ENCODE measurements at places on chromosomes 5 and 9.

DNA sequence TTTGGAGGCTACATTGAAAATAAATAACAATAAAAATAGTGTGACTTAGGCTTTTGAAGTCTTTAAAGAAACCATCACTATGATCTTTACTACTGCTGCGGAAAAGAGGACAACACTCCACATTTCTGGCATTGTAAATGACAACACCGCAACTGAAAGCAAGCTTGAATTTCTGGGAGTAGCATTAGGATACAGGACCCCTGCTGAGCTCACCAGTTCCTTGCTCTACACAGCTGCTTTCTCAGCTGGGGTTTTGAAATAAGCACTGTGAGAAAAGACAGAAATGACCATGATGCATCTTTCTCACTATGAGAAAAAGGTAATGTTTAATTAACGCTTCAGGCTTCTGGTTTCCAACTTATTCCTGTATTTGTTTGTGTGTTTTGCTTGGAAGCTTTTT is 168.0 kb downstream of the TAF11L14 start:
- no peak for DNase-seq

DNA sequence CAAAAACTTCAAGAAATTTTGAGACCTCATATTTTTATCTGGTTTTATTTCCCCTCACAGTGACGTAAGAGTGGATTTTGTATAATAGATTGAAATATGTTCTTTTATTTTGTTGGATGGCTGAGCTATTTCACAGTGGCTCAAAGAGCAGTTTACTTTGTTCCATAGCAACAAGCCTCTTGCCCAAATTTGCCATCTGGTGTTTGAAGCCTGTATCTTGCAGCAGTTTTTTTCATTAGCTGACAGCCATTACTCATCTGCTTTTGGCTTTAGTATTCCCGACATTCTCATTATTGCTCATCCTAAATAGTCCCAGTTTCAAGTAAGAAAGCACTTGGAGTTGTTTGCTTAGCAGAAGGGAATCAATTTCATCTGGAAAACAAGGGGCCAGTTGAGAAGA is 36.3 kb downstream of the GDA start:
- no peak for DNase-seq

- DNase-seq: no peak
Observed at GRCh38 chr5:156971848-156972525, 9.0 kb upstream of the TIMD4 start.

DNA sequence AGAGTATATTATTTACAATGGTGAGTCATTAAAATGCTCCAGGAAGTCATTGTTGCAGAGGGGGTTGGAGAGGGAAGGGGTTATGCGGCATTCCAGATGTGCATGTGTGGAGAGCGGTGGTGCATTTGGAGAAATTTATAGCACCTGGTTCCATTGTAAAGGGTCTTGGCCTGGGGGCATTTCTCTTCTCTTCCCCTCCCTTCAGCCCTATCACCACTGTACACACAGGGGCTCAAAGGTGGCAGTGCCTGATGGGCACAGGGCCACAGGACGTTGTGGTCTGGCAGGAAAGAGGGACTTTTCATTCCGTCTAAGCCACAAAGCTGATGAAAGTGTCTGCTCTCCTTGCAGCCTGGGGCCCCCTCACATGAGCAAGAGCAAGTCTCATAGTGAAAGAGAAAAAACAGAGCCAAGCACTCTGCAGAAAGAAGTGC is 442.4 kb upstream of the ZNF462 start:
- peak; percentile 56 for DNase-seq

- no peak for DNase-seq
Observed at GRCh38 chr5:151602806-151603205, 11.7 kb upstream of the FAT2 start.

DNA sequence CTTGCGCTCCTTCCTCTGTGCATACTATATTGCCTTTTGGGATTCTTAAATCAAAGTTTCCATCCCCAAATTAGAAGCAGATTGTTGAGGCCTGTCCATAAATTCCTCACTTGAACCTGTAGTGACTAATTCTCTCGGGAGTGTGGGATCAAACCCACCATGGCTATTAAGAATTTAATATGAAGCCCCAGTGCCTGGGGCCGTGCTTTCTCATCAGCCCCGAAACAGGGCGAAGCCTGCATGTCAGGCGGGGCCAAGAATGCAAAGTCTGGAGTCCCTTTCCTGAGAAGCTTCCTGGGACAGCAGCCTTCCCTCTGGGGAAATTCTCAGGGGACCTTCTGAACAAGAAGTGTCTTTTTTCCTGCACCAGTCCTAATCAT is 29.3 kb upstream of the FAT2 start:
- DNase-seq: no peak

DNA sequence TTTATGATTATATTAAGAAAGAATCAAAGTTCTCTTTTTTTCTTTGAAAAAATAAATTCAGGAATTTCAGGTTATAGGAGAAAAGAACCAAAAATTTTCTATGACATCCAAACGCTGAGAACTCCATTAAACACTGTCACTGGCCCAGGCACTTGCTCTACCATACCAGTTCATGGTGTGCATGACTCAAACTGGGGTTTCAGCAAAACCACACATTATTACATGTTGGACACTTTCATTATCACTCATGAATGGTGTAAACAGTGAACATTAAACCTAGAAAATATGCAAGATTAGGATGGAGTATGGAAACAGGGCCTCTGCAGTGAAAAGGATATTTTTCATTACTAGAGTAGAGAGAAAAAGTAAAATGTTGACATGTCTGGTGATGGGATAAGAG is 369.9 kb upstream of the FAM174A start:
- DNase-seq: no peak

Data from GM12864 (cell line).